ENCODE measurements at places on chromosomes 11 and 22.

DNA sequence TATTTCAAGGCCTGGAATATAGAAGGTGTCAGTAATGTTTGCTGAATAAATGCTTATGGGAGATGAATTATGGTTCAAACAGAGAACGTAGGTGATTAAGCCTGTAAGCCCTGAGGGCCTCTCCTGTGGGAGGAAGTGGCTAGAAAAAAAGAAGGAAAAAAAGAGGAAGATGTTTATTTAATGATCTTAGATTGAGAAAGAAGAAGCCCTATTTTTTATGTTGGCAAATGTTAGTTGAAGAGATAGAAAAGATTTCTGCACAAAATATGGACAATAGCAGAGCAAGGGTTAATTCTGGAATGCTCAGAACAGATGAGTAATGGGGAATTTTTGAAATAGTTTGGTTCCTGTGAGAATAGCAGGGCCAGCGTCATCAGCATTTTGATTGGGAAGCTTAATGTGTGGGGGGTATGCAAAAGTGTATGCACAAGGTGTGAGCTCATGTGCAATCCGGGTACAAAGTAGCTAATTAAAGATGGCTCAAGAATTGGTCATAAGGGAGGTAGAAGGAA, 95.7 kb downstream of the TEAD1 start:
- no peak for DNase-seq

- no peak for DNase-seq
Observed at GRCh38 chr11:112418438-112418837, 157.8 kb upstream of the PLET1 start.

DNA sequence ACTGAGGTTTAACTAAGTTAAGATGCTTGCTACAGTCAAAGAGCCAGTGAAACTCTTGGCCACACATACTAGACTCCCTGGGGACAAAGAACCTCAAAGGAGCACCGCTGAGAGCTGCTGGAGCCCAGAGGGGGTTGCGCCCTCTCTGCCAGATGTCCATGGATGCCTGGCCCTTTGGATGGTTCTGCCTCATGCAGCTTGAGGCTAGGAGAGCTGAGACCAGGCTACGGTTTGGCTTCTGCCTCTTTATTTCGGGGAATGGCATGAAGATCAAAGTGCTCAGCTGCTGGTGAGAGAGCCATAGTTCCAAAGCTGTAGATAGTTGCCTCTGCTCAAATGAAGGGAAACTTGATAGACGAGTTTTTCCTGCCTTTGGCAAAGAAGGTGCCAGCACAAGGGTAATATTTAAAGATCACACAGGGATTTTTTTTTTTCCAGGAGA, 43.0 kb downstream of the RASSF10 start:
- DNase-seq: no peak

- DNase-seq: no peak
Observed at GRCh38 chr11:79447038-79447786, 6.4 kb upstream of the TENM4 start.

- DNase-seq: no peak
Observed at GRCh38 chr11:62921573-62922188, 518 bp upstream of the CHRM1 start.

- no peak for DNase-seq
Observed at GRCh38 chr11:9594267-9595046, 21.0 kb downstream of the WEE1 start.

- DNase-seq: no peak
Observed at GRCh38 chr11:128690665-128691101, 3.2 kb upstream of the FLI1 start.

GRCh38 chr11:114081641-114082414, 22.3 kb downstream of the ZBTB16 start:
- no peak for DNase-seq

DNA sequence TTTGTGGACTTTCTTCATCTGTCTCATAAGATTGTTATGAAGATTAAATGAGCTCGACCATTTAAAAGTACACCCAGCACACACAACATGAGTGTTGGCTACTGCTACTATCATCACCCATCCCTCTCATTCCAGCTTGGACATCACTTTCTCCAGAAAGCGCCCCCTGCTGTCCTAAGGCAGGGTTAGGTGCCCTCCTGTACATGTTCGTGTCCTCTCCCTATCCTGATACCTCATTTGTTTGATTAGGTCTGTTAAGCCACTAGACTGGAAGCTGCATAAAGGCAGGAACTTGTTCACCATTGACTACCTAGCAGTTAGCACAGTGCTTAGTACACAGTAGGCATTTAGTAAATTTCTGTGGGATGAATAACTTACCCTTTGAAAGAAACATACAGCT, 85.5 kb downstream of the ENTHD1 start:
- DNase-seq: peak; percentile 4

DNA sequence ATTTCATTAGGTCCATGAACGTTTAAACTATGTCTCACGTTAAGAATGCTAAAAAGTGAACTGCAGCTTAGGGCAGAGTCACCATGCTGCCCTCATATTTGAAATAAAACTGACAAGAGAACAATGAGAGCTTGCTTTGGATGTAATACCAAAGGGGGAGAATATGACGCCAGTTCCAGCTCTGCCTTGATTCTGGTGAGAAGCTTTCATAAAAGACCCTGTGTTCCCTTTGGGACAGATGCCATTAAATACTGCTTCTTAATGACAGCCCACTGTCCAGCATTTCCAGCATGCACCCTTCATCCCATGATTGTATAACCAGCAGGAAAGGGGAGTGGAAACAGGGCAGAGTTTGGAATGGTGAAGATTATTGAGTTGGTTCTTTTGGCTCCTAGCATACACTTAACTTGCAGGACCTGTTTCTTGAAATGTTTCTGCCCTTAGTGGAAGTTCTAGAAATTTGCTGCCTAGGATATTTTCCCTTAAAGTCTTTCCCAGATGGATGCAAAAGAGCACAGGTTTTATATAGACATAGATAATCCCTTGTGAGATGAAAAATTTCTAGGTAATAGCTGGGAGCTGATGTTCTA, 139.3 kb upstream of the LDLRAD3 start:
- no peak for DNase-seq

- no peak for DNase-seq
Observed at GRCh38 chr11:45385844-45386243, 99.7 kb upstream of the SYT13 start.

DNA sequence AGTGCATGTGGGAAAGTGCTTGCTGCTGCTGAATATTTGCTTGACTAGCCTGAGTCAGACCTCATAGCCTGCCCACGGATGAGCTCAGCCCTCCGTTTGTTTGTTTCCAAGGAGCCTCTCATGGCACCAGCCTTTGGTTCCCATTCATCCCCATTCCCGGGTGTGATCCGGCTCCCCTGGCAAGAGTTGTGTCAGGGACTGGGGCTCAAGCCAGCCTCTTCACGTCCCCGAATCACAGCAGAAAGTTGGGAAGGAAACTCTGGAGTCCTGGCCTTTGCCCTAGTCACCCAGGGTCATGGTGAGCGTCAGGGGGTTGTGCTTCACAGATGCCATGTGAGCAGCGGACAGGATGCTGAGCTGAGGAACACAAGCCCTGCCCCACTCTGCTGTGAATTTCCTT, 13.8 kb downstream of the SEC14L3 start:
- DNase-seq: no peak

- DNase-seq: peak; percentile 76
Observed at GRCh38 chr11:72813740-72814285, 398 bp upstream of the ATG16L2 start.

DNA sequence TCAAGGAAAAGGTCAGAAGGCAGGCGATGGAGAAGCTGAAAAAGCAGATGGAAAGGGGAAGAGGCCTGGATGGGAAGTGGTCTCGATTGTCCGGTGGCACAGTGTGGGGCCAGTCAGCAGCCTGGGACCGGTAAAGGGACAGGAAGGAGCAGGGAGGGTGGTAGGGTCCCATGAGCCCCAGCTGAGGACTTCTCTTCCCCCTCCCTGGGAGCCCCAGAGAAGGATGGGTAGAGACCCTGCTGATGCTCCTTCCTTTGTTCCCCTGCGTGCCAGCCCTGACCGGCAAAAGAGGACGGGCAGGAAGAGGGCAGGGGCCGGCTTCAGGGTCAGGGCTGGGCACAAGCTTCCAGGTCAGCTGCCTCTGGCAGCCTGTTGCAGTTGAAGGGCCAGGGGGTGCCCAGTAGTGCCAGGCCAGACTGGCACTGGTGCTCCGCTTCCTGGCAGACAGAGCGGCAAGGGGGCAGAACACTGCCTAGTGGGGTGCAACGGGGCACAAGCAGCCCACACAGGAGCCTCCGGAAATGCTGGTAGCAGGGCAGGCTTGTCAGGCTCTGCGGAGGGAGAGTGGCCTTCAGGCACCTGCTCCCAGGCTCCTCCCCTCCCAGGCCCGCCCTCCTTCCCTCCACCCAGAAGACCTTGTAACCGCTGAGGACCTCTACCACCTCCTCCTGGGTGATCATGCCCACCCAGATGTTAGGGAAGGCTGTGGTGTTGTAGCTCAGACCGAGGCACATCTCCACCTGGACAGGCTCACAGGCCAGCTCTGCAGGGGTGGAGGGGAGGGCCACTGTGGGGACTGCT, 739 bp upstream of the C1QTNF5 start:
- DNase-seq: no peak

GRCh38 chr11:66864924-66865697, 8.2 kb downstream of the LRFN4 start:
- no peak for DNase-seq

- no peak for DNase-seq
Observed at GRCh38 chr11:76291576-76292526, 85.5 kb upstream of the WNT11 start.

DNA sequence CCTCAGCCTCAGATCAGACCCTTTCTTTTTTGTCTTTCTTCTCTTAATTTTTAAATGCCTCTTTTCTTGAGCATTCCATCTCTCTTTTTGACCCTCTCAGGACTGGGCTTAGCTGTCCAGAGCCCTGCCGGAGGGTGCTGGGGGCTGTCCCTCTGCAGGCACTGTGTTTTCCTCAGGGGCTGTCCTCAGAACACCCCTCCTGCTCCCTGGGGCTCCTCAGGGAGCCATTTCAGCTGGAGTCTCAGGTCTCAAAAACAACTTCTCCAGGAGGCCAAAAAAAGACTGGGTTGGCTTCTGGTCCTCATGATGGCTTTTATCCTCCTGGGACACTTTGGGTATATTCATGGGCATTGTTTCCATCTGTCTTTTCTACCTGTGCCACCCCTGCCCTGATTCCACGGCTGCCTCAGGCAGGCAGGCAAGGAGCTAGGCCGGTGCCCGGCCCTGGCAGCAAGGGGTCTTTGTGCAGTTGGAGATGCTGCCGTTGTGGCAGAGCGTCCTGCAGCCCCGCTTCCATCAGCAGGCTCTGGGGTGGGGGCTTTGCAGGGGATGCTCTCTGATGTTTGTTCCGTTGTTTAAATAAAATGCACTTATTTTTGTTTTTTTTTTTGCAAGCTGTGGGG, 85.1 kb downstream of the CEP164 start:
- no peak for DNase-seq

- no peak for DNase-seq
Observed at GRCh38 chr11:24324211-24324610, 172.6 kb upstream of the LUZP2 start.

DNA sequence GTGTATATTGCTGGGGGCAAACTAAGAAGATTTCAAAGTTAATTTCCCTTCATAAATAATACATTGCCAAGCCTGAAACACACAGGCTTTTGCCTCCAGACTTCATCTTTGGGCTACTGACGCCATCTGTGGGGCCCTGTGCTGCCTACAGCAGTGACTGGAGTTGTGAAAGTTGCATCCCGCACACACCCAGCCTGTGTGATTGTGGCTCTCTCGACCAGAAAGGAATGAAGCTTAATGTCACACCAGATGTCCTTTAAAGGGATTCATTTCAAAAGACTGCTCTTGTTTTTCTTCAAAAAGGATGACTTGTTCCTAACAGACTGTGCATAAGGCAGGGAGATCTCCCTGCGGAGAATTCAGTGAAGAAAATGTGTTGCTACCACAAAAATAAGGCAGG, 210.5 kb downstream of the FAM181B start:
- DNase-seq: no peak

DNA sequence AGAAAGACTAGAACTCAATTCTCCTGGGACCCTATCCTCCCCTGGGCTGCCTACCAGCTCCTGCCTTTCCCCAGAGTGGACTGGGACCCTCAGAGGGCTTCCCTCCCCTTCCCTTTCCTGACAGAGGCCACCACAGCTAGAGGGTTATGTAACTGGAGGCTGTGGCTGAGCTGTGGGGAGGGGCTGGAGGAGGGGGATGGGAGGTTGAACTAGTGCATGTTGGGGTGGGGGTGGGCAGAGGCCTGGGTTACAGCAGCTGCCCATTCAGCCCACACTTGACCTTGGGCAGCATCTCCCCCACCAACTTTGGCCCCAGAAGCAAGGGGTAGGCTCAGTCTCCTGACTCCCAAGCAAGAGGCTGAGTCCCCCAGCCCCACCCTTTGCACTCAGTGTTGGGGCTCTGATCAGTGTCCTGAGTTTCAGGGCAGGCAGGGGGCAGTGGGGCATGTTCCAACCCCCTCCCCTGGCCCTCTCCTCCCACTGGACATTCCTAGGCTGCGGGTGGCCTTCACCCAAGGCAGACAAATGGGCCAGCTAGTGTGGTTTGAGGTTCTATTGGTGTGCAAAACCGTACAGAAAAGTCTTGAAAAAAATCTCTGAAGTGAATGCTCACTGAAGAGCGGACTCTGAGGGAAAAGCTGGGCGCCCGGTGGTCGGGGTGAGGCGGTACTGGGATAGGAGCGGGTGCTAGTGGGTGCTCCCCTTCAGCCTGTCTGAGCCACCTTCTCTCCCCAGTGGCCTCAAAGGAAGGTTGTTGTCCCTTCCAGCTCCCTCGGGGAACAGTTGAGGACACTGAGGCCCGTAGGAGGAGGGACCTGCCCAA, 3.8 kb downstream of the KCNC1 start:
- DNase-seq: no peak

DNA sequence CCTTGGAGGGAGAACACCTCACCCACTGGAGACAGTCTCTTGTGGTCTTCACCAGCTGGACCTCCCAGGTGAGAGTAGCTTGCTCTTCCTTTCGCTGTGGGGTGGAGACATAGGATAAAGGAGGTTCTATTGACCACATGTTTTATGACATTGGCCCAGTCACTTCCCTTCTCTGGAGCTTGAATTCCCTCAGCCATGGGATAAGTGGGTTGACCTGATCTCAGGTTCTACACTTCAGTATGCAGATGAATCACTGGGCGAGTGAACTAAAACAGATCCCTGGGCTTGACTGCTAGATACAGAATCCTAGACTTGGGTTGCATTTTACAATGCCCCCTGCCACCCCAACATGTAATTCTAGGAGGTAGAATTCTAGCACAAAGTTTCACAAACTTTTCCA, 54.8 kb upstream of the PRSS23 start:
- DNase-seq: no peak

DNA sequence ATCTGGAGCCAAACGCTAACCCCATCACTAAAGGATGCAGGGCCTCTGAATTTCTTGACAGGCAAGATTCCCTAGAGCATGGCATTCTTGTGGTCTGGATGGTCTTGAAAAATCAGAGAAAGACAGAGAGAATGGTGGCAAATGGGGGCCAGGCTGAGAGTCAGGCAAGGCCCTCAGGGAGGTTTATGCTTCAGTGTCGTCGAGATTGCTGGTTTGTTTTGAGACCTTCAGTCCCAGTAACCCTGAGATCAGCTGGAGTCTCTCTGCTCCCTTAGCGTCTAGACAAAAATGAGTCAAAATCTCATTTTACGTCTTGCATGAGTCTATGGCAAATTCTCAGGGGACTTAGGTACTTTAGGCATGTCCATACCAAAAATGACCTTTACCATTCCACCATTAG, 539.3 kb downstream of the SOX6 start:
- no peak for DNase-seq

GRCh38 chr22:45975164-45976161, 1.5 kb downstream of the WNT7B start:
- DNase-seq: no peak
